ENCODE measurements at places on chromosomes 13 and 19.
A peak's percentile ranks its signal among the peaks of the same experiment; 100 is the strongest.

- DNase-seq: no peak
Observed at GRCh38 chr19:9552536-9553274, 14.3 kb upstream of the ZNF426 start.

DNA sequence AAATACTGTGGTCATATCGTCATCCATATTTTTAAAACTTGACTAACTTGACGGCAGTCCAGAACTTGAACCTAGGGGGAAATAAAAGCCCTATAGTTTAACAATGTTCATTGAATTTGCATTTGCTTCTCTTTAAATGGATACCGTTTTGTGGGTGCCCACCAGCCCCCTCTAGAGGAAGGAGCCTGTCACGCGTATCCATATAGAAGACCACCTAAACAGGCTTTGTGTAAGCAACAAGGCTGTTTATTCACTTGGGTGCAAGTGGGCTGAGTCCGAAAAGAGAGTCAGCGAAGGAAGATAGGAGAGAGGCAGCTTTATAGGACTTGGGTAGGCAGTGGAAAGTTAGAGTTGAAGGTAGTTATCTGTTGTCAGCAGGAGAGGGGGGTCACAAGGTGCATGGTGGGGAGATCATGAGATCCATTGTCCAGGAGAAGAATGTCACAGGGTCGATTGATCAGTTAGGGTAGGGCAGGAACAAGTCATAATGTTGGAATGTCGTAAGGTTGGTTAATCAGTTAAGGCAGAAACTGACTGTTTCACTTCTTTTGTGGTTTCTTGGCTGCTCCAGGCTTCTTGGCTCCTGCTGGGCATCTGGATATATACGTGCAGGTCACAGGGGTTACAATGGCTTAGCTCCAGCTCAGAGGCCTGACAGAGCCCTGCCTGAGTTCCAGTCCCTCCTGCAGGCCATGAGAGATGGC is 42.5 kb upstream of the ANKRD10 start:
- no peak for DNase-seq

GRCh38 chr19:9936326-9937000 is at the start of gene OLFM2:
TSS of gene OLFM2 (minus strand) at chr19:9936515. CDS start at chr19:9936366, 149 bp downstream.
- no peak for DNase-seq

- DNase-seq: no peak
Observed at GRCh38 chr13:81283561-81283960, 942.6 kb upstream of the SPRY2 start.

DNA sequence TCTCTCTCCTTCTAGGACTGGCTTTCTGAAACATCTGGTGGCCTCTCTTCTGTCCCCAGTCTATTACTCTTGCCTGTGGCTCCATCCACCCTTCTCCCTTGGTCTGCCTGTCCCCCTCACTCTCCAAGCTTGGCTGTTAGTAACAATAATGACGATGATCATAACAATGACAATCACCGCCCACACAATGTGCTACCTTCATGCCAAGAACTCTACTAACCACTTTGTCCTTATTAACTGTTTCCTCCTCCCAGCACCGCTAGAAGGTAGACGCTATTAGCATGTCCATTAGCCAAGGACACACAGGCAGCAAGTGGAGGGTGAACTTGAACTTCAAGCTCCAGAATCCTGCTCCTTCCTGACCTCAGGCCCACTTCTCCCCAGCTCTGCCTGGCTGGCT is 2.7 kb downstream of the GYS1 start:
- DNase-seq: no peak

- no peak for DNase-seq
Observed at GRCh38 chr13:30466841-30467252, 1.1 kb upstream of the HMGB1 start.

DNA sequence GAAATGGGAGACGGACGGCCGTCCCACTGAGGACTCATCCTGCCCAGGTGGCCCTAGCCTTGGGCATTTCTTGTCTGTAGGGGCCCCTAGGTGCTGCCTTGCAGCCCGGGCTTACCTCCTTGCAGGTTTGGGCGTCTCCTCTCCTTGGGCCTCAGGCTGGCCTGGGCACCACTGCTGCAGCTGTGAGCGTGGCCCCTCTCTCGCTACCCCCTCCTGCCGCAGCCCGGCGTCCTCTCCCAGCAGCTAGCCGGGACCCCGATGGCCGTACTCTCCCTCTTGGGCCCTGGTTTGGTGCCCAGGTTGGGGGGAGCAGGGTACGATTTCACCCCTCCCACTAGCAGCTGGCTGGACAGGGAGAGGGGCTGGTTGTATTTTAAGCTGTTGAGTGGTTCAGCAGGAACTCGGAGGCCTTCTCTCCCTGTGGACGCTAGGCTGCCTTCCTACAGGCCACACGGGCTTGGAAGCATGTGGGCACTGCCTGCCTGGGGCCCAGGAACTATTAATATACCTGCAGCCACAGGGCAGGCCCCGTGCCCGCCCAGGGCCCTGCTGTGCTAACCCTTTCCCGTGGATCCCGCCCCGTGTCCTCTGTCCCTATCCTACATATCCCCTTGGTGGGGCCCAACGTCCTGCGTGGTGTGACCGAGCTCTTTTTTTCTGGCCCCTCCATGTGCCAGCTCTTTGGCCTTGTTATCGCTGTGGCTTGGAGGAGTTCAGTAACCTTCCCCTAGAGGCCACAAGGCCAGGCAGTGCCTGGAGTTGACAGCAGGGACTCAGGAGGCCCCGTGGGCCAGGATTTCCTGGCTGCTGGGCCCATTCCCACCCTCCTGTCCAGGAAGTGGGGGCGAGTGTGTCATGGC is 11.7 kb downstream of the NDUFB7 start:
- no peak for DNase-seq

- no peak for DNase-seq
Observed at GRCh38 chr19:13492128-13492527, 14.2 kb downstream of the CACNA1A start.

- no peak for DNase-seq
Observed at GRCh38 chr19:13215572-13216380, 65.6 kb downstream of the IER2 start.

DNA sequence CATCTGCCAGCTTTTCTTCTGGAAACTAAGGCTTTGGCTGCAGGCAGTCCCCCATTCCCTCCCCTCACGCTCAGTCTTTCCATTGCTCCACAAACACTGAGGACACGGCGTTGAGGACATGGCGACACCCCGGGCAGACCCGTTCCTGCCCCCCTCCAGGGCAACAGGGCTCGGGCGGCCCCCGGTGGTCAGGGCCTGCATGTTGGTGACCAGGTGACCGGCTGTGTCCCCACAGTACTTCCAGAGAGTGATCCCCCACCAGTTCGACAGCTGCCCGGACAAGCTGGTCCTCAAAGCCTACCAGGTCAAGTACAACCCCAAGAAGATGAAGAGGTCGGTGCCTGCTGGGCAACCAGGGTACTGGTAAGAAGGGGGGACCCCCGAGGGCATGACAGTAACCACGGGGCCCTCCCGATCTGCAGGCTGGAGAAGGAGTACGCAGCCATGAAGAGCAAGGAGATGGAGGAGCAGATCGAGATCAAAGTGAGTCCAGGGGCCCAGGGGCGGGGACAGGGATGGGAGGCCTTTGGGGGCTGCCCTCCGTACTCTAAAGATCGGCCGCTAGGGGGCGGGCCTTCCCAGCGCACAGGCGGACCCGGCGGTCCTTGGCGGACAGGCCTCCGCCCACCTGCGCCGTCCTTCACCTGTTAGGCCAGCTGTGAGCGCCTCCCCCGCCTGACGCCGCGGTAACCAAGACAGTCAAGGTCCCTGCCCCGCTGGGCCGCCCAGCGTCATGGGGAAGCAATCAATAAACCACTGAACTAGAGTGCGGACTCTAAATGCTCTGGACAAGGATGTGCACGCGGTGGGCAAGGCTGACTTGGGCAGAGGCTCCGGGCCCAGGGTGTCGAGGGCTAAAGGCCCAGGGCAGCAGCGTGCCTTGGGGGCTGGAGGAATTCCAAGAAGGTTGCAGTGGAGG is 21.1 kb downstream of the PRR36 start:
- DNase-seq: peak; percentile 40

GRCh38 chr13:73388586-73388985 is 329.8 kb downstream of the KLF5 start:
- DNase-seq: no peak

DNA sequence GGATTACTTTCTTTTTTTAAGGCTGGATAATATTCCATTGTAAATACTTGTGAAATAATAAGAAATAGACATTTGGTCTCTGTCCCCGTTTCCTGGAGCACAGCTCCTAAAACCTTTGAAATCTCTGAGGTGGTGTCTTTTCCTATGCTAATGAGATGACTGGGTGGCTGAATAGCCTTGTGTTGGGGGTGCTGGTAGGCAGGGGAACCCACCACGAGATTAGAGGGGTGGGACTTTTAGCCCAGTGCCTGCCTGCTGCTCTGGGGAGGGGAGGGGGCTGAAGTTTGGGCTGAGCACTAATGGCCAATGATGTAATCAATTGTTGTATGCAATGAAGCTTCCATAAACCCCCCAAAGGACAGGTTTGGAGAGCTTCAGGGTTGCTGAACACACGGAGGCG is 175.7 kb downstream of the FGF9 start:
- DNase-seq: no peak

DNA sequence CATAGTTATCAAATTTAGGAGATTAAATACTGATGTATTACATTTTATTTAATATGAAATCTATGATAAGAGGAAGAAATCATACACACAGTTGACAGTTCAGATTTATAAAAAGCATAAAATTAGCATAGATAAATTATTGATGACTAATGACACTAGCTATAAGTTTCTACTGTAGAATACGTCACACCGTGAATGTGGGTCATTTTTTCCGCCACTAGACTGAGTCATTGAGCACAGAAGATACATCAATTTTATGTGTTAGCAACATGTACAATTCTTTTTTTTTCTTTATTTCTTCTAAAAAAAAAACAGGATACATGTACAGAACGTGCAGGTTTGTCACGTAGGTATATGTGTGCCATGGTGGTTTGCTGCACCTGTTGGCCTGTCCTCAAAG is 22.2 kb downstream of the AP2S1 start:
- DNase-seq: no peak

DNA sequence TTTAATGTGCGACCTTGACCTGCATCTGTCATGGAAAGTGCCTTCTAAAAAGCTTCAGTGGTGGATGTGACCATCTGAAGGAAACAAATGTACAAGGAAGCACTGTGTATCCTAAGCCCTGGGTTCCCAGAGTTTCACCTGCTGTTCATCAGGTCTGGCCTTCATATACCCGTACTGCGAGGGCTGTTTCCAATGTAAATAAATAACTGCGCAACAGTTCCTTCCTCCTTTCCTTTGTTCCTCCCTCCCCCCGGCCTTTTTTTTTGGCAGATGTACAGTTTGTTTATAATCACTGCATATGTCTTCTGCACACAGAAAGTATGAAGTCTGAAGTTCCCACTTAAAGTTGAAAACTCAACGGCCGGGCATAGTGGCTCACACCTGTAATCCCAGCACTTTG is 5.2 kb downstream of the FAAP24 start:
- no peak for DNase-seq

GRCh38 chr19:19548915-19549759 is 11.1 kb downstream of the CILP2 start:
- DNase-seq: no peak

DNA sequence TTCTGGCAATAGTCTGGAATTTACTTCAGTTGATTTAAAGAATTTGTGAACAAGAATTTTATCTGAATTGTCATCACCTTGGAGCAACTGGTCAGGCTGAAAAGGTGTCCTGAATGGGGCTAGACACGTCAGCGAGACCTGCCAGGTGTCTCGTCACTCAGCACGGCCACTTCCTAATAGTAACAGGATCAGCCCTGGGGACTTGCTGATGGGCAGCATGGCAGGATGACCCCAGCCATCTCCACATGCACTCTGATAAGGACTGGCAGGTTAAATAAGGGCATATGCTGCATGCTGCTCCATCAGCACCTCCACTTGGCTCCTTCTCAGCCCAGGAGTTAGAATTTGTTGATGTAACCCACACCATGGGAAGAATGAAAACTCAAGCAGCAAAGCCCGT is 224.2 kb downstream of the FOXO1 start:
- no peak for DNase-seq

- no peak for DNase-seq
Observed at GRCh38 chr13:98549006-98549727, 27.7 kb downstream of the STK24 start.

DNA sequence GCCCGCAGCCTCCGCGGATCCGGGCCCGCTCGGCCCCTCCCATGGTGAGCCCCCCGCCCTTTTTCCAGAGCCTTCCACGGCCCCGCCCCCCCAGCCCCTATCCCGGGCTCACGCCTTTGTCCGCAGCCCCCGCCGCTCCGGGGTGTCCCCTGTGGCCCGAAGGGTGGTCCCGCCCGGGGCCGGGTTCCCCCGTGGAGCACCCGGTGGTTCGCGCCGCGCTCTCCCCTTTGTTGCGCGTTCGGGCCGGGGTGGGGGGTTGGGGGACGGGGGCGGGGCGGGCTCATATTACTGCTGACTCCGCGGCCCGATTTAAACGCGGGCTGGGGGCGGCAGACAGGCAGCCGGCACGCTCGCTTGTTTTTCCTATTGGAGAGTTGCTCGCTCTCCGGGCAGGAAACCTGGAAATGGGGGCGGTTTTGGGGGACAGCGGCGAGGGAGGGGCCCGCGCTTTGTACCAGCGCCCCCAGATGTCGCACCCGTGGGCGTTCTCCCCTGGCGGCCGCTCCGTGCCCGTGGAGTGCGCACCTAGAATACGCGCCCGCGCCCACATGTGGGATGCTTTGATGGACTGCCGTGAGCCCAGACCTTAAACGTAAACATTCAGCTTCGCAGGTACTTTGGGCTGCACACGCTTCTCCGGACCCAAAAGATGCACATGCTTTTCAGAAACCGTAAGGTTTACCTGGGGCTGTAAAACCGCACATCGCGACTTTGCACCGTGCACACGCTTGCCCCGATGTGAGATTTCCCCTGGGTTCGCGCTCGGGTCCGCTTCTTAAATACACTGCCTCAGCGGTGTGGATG is 699 bp downstream of the PTOV1 start:
- DNase-seq: no peak

- no peak for DNase-seq
Observed at GRCh38 chr13:65830411-65831205, 1399.5 kb downstream of the PCDH9 start.

DNA sequence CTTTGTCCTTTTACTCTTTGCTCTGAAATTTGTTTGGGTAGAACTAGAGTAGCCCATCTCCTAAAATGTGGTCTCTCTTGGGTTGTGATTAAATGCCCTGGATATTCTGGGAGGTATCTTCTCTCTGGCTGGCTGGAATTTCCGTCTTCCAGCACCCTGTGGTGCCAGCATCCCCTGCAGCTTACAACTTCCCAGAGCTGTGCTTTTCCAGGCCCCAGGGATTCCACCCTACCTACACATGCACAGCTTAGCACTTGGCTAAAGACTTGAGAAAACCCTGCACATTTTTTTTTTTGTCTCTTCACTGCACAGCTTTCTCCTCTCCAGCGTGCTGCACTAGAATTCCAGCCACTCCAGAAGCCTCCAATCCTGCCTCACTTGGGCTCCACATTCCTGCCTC is 334.7 kb downstream of the IRS2 start:
- DNase-seq: no peak

GRCh38 chr13:60047918-60048317 is 115.8 kb downstream of the DIAPH3 start:
- no peak for DNase-seq

Data from stimulated activated CD8-positive, alpha-beta memory T cell treated with anti-CD3 and anti-CD28 coated beads, Interleukin-7, amount 100 ng/mL, for 1 hour (primary cell).